ENCODE measurements at places on chromosomes 7 and 10.

DNA sequence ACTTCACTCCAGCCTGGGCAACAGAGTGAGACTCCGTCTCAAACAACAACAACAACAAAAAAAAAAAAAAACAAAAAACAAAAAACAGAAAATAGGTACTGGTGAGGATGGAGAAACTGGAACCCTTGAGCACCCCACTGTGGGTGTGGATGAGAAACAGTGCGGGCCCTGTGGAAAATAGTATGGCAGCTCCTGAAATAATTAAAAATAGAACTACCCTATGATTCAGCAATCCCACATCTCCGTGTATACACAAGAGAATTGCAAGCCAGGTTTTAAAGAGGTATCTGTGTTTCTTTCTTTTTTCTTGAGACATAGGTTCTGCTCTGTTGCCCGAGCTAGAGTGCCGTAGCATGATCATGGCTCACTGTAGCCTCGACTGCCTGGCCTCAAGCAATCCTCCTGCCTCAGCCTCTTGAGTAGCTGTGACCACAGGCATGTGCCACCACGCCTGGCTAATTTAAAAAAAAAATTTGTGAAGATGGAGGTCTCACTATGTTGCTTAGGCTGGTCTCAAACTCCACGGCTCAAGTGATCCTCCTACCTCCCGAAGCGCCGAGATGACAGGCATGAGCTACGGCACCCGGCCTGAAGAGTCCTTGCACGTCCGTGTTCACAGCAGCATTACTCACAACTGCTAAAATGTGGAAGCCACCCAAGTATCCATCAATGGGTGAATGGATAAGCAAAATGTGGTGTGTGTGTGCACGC is 39.5 kb downstream of the EBF3 start:
- DNase-seq = no peak

- DNase-seq = no peak
Observed at GRCh38 chr7:129950191-129950932, 2.4 kb downstream of the UBE2H start.

DNA sequence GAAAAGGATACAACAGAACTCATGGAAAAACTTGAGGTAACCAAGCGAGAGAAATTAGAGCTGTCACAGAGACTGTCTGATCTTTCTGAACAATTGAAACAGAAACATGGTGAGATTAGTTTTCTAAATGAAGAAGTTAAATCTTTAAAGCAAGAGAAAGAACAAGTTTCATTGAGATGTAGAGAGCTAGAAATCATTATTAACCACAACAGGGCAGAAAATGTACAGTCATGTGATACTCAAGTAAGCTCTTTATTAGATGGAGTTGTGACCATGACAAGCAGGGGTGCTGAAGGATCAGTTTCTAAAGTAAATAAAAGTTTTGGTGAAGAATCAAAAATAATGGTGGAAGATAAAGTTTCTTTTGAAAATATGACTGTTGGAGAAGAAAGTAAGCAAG is 62.1 kb downstream of the AKAP9 start:
- no peak for DNase-seq

GRCh38 chr7:69906283-69906995 is 308.2 kb downstream of the AUTS2 start:
- DNase-seq = no peak

DNA sequence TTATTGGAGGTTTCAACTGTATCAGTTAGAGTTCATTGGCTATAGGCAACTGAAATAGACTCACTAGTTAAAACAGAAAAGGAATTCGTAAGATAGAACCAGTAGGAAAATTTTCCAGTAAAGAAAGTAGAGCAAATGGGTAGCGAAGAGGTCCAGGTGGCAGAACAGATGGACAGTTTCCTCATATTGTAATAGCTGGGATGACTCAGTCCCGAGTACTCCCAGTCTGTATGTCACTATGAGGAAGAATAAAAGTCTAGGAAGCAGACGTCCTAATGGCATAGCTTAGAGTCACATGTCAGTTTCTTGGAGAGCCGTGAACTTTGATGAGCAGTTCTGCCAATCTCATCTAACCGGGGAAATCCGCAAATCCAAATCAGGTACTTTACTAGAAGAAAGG is 95.3 kb downstream of the RNF32 start:
- DNase-seq = no peak

GRCh38 chr7:125256446-125256845 is 326.8 kb upstream of the POT1 start:
- DNase-seq = no peak

GRCh38 chr7:47970761-47971160 is 8.7 kb downstream of the HUS1 start:
- DNase-seq = no peak

- no peak for DNase-seq
Observed at GRCh38 chr10:80516506-80517075, 21.1 kb upstream of the SH2D4B start.

DNA sequence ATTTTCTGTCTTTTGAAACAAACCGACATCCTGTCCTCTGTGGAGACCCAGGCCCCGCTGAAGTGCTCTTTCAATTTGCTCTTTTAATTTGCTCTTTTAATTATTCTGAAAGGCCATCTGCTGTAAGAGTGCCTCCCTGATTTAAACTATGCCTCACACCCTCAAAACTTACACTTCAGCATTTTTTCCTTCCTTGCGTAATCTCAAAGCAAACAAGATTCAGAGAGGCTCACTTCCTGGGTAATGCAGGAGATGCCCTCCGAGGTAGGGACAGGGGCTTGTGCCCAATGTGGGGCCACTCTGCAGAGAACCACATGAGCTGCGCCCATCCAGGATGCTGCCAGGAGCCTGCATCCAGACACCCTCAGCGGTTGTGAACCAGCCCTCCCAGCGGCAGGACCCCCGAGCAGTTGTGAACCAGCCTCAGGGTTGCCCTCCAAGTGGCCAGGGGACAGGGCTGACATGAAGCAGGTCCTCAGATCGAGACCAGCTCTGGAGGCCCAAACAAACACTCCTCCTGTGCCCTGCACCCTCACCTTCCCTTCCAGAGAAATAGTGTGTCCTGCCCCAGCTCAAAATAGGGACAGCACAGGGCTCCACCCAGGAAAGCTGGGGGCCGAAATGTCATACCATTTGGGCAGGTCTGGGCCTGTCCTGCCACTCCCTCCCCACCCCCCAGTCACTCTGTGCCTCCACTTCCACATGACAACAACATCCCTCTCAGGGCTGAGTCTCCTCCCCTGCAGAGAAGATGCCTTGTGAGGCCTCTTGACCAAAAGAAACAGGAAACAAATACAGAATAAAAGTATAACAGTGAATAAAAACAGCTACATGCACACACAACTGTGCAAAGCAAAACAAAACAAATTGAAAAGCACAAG is 190.4 kb downstream of the PTPRN2 start:
- no peak for DNase-seq

DNA sequence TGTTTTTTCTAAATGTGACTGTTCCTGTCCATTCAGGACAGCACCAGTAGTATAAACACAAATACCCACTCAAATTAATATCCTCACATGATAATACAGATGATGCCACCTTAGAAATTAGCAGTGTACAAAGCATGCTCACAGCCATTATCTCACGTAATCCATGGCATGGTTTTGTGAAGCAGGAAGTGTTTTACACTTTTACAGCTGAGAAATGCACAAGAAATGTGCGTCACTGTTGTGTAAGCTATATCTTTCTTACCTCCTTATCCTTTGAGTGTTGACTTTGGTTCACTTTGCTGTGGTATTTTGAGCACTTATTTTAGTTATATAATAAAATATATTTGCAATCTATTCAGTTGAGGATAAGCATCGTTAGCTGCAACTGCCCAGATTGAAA is 31.6 kb downstream of the NKX2-3 start:
- no peak for DNase-seq

GRCh38 chr10:43151371-43151770 is 13.1 kb downstream of the CSGALNACT2 start:
- no peak for DNase-seq

GRCh38 chr7:88276605-88277153 is 30.0 kb downstream of the STEAP4 start:
- no peak for DNase-seq

DNA sequence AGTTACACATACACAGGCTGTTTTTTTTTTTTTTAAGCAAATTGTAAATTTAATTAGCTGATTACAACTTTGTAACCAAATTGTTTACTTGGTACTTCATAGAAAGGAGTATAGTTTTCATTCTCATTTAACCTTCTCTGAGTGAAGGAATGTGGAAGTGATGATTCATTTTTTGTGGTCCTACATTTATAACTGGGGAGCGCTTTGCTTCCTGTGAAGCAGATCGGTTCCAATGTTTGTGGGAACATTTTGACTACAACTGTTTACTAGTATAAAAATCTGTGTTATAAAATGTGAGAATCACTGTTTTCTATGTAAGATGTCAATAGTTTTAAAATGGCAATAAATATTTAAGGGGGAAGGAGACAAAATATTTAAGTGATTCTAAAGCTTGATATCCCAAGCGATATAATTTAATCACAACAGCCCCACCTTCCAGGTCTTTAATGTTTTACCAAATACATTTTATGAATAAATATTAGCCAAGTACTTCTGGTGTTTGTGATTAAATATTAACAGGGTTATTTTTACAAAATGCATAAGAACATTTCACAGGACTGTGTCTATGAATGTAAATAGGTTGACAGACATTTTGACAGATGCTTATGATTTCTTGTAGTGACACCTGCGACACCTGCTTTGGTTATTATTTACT is 57.1 kb downstream of the NXPH1 start:
- no peak for DNase-seq

DNA sequence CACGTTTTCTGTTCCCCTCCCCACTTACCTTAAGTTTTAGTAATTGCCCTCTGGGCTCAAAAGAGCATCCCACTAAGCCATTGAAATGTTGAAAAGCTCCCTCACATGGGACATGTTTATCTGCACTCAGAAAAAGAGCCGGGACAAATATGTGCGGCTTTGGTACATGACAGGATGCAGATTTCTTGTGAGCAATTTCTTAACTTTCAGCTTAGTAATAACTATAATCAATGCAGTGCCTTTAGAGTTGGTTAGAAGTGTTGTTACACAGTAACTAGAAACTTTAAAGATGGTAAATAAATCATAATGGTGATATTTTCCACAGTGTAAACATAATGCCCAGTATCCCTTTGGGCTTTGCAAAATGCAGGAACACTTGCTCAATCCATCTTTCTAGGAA is 89.2 kb downstream of the ZNF365 start:
- DNase-seq = no peak

DNA sequence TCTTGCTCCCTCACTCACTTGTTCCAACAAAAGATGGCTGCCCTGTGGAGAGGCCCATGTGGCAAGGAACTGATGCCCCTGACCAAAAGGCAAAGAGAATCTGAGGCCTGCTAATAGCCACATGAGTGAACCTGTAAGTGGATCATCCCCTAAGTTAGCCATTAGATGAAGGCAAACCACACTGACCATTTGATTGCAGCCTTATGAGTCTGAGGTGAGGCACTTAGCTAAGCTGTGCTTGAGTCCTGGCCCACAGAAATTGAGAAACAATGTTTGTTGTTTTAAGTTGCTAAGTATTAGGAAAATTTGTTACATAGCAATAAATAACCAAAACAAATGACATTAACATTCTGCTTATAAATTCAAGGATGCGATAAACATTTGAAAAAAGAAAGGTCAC is 100.1 kb upstream of the BET1 start:
- no peak for DNase-seq

GRCh38 chr7:112571852-112572607 is 91.2 kb downstream of the LSMEM1 start:
- no peak for DNase-seq

GRCh38 chr10:27372095-27372494 is 131.5 kb upstream of the ACBD5 start:
- no peak for DNase-seq

DNA sequence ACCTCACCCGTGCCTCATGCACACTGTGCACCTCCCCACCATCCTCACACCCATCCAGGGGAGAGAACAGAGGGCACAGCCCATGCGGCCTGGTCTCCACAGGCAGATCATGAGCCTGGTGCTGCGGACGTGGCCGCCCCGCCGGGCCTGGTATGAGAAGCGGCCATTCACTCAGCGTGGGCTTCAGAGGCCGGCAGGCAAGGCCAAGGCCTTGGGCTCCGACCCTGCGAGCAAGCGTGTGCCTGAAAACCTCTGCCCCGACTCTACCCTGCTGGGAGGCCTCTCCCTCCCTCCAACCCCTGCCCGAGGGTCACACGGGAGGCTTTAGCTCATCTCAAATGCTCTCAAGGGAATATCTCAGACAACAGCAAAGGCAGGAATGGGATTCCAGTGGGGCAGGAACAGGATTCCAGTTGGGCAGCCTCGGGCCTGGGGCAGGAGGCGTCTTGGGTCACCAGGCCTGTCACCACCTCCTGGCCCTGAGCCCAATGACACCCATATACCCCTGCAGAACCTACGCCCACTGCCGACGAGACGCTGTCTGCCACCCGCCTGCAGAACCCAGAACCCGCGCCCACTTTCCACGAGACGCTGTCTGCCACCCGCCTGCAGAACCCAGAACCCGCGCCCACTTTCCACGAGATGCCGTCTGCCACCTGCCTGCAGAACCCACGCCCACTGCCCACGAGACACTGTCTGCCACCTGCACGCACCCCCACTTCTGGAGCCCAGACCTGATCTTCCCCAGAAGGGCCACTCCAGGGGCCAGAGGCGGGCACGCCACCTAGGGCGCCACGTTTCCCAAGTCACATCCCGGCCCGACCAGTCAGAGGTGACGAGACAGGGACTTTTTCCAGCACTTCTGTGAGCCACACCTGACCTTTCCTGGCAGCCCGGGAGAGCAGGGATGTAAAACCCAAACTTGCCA is 38.9 kb downstream of the ADAP1 start:
- no peak for DNase-seq

DNA sequence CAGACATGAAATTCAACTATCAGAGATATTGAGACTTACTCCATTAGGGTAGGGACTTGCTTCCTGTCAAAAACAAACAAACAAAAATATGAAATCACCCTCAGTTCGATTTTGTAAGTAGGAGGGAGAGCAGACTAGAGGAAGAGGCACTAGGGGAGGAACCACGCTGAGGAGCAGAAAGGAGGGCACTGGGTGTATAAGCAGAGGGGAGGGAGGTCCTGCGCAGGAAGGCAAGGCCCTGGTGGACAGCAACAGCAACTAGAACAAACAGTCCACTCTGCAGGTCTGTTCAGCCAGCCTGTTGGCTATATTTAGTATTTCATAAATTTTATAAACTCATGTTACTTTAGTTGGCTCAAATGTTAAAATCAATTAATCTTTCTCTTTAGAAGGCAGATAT is 937.1 kb upstream of the C7orf33 start:
- no peak for DNase-seq

DNA sequence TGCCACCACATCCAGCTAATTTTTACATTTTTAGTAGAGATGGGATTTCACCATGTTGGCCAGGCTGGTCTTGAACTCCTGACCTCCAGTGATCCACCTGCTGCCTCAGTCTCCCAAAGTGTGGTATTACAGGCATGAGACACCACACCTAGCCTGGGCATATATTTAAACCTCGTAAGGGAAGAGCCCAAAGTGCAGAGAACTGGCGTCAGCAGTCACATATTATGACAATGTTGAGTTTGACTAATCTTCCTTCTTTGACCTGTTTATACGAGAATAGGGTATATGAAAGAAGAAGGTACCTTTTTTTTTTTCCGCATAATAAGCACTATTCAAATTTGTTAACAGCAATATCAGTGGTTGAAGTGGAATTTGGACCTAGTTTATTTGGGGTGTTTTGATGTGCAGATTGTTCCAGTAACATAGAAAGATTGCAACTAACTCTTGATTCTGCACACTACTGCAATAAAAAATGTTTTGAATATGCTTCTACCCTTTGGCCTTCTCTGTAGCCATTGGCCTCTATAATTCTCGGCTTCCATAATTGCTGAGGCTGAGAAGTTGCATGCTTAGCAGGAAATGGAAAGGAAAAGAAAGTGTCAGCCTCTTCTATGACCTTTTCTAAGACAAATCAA is 55.9 kb downstream of the MINPP1 start:
- no peak for DNase-seq

- no peak for DNase-seq
Observed at GRCh38 chr10:63280386-63280785, 147.3 kb downstream of the NRBF2 start.
